ENCODE measurements at places on chromosomes 2 and 18.
A peak's percentile ranks its signal among the peaks of the same experiment; 100 is the strongest.

GRCh38 chr18:12597760-12598159 lies 60.1 kb downstream of the SPIRE1 start:
- peak; percentile 73 for DNase-seq

GRCh38 chr18:47929681-47930198 lies 719 bp downstream of the SMAD2 start:
- peak; percentile 22 for DNase-seq

GRCh38 chr2:62774555-62775366 lies 69.2 kb downstream of the EHBP1 start:
- no peak for DNase-seq

DNA sequence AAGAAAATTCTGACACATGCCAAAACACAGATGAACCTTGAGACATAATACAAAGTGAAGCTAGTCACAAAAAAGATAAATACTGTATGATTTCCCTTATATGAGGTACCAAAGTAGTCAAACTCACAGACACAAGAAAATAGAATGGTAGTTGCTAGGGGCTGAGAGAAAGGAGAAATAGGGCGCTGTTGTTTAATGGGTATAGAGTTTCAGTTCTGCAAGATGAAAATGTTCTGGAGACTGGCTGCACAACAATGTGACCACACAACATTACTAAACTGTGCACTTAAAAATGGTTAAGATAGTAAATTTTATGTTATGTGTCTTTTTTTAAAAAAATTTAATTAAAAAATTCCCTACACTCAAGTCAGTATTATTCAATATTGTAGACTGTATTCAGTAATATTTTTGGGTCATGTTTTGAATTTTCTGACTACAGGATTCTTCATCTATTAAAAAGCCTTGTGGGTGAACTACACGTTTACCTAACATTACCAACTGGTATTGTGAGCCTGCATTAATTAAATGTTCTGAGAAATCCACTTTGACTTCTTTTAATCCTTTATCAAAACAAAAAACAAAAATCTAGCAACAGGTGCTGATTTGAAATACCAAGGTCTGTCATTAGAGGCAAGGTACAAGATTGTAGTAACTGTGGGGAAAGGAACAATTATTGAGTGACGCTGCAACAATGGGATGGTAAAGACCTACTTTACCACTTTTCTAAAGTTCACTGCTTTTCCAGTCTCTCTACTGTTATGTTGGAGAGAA lies 140.8 kb upstream of the ZFP36L2 start:
- no peak for DNase-seq

GRCh38 chr2:65402323-65402722 lies 30.1 kb downstream of the SPRED2 start:
- no peak for DNase-seq

- no peak for DNase-seq
Measured at GRCh38 chr18:46070815-46071652, 1.0 kb downstream of the PSTPIP2 start.

DNA sequence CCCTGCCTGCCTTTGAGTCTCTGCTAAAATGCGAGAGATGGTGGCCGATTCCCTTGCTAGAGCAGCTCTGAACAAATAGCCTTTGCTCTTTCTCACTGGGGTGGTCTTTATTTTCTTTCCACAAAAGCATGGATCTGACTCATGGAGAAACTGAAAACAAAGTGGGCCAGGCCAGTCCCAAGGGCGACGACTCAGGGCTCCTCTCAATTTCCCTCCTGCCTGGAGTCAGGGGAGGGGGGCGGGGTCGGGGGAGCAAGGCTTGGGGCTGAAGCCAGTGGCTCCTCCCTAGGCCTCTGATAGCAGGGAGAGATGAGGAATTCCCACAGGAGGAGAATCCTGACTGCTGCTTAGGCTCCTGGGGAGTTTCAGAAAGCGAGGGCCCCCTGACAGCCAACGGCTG lies 17.1 kb upstream of the IL1R2 start:
- no peak for DNase-seq

DNA sequence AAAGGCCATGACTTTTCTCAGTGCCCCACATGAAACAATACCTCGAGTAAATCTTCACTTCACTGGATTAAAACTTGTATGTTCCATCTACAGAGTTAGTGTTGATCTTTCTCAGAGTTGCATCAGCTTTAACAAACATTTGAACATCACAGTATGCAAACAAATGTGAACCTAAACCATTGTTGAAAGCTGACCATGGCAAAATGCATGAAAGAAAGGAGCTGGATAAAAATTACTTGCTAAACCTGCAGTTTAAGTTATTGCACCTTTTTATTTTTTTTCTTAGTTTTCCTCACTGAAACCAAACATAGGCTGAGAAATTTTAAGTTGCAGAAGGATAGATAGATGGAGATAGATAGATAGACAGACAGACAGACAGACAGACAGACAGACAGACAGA lies 107.2 kb upstream of the UGP2 start:
- no peak for DNase-seq

GRCh38 chr2:118852605-118853128 lies 5.2 kb upstream of the EN1 start:
- DNase-seq, result no peak

DNA sequence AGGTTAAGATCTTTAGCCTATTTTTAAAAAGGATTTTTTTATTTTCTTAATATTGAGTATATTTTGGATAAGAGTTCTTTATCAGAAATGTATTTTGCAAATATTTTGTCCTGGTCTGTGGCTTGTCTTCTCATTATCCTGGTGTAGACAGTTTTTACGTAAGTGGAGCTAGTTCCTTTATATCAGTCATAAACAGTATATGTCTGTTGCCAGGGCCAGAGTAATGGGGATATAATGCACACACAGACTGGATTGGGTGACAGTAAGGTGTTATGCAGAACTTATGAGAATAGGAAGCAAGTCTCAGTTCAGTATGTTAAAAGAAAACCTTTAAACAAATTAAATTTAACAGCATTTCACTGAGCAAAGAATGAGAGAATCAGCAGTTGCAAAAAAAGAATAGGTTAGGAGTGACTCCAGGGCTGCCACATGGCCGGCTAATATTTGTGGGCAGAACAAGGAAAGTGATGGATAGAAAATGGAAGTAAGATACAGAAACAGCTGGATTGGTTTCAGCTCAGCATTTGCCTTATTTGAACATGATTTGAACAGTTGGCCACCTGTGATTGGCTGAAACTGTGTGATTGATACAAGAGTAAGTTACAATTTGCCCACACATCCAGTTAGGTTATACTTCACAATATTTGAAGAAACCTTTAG lies 61.1 kb upstream of the ZNG1B start:
- DNase-seq, result no peak

GRCh38 chr2:236856848-236857235 lies 228.8 kb upstream of the COPS8 start:
- DNase-seq, result no peak

- DNase-seq, result no peak
Measured at GRCh38 chr2:43041173-43041591, 185.2 kb downstream of the ZFP36L2 start.

- peak; percentile 43 for DNase-seq
Measured at GRCh38 chr2:46521215-46521683, 41.9 kb downstream of the TMEM247 start.

GRCh38 chr2:9174771-9175437 lies 31.7 kb upstream of the ASAP2 start:
- DNase-seq, result peak; percentile 69

GRCh38 chr2:180753809-180754761 lies 226.3 kb upstream of the UBE2E3 start:
- no peak for DNase-seq

DNA sequence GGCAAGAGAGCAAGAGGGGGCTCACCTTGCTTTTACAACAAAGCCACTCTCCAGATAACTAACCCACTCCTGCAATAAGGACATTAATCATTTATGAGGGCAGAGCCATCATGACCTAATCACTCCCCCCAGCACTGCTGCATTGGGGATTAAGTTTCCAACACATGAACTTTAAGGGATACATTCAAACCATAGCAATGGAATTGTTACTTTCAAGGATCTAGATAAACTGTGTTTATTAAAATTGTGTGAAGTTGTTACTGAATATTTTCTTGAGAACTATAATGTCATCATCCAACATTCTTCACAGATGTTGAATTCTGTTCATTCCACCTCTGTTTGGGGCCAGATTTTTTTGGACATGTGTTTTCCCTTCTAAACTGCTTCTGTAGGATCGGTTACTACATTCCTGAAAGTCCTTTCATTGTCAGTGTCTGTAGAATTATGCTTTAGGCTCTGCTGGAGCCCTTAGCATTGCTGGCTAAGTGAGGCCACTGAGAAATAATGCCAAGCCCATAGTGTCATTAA lies 50.4 kb downstream of the SPATS2L start:
- DNase-seq, result peak; percentile 87

GRCh38 chr2:138712212-138712979 lies 67.8 kb downstream of the NXPH2 start:
- DNase-seq, result peak; percentile 30

DNA sequence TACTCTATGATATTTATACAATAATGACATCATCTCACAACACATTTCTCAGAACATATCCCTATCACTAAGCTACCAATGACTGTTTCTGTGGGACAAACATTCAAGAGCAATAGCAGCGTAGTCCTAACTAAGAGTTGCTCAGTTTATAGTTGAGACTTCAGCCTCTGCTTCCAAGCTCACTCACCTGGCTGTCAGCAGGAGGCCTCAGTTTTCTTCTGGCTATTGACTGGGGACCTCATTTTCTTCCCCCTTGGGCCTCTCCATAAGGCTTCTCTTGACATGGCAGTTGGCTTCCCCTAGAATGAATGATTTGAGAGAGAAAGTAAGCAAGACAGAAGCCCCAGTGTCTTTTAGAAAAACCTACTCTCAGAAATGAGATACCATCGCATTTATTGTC lies 85.9 kb downstream of the ARMC9 start:
- no peak for DNase-seq

GRCh38 chr2:120236791-120237190 lies 13.6 kb upstream of the TMEM185B start:
- no peak for DNase-seq

GRCh38 chr2:219297766-219298456 lies 11.3 kb downstream of the PTPRN start:
- DNase-seq, result no peak

DNA sequence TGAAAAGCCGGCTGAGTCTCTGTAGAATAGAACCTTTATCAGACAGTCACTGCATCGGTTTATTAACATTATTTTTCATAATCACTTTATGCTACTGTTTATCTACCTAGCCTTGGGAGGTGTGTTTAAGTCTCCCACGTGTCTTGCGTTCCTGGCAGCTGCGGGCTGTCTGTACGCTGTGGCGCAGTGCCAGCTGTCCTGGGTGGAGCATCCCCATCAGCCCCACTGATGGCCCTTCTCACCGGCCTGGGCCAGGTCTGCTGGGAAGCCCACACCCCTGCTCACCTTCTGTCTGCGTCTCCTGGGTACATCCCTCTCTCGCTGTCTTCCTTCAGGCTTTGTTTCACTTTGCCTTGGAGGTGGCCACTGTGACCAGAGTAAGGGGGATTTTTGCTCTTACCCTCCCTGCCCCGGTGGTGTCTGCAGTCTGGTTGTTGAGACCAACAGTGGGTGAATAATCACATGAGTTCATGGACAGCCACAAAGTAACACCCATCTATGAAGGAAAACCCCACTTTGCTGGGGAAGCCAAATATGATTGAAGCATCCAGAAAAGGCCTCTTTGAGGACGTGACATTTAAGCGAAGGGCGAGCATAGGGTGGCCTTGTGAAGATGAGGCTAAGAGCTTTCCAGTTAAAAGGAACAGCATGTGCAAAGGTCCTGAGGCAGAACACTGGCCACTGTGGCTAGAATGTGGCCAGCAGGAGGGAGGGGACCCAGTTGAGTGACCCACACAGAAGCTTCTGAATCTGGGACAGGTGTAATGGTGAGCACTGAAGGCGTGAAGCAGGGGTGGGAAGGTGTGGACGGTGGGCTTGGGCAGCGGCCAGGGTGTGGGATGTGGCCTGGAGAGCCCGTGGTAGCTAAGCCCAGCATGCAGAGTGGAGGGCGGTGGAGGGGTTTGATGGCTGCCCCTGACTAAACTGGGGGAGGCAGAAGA lies 41.7 kb downstream of the RAMP1 start:
- no peak for DNase-seq

DNA sequence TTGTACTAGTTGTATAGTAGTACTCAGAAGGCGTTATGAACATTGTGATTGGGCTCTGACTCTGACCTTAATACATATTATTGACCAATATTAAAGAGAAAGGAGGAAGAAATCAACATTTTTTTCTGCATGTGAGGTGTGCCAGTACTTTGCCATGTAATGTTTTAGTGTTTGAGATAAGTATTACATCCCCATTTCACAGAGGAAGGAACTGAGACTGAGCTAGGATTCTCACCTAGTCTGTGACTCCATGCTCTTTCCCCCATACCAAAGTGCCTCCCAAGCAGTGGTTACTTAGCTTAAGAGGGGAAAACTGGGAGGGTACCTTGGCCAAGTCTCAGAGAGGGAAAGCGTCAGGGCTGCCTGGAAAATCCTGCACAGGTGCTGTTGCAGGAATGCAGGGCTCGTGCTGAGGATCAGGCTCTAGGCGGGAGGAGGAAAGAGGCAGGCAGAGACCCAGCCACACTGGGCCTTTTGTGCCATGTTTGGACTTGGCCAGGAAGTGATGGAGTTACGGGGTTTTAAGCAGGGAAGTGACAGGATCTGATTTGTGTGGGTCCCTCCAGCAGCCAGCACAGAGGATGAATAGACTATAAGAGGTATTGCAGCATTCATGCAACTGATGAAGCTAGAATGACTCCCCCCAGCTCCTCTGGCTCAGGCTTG lies 1.7 kb downstream of the PNKD start:
- DNase-seq, result no peak

GRCh38 chr18:13100942-13101658 lies 109.9 kb downstream of the CEP192 start:
- DNase-seq, result no peak

GRCh38 chr18:49924293-49924983 lies 111.1 kb upstream of the ACAA2 start:
- DNase-seq, result no peak

GRCh38 chr2:101722864-101723263 lies 25.4 kb downstream of the MAP4K4 start:
- no peak for DNase-seq

- DNase-seq, result no peak
Measured at GRCh38 chr2:103445347-103445746, 683.5 kb downstream of the TMEM182 start.

DNA sequence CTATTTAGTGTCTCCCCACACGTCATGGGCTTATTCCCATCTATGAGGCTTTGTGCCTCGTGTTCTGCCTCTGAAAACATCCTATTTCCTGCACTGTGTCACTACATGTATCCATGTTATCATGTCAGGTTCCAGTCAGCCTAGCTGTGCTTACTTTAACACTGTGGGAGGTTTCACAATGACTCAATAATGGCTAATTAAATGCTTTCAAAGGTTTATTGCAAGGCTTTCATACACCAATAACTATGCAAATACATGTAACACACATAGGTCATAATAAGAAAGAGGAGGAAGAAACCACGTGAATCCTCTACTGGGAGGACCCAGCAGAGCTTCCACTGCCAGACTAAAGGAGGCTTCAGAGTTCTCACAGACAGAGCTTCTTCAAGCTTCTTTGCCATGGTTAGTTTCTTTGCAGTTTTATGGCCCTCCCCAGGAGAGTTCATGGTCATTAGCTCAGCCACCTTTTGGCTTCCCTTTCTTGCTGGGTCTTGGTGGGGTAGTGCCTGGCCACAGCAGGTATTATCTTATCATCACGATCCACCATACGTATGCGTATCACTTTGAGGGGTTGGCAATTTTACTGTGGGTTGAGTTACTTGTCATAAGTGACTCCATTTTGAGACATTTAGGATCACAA lies 5.1 kb upstream of the COLEC12 start:
- no peak for DNase-seq

Measured in GM04503 (cell line).